ENCODE measurements at places on chromosomes 6 and 20.

DNA sequence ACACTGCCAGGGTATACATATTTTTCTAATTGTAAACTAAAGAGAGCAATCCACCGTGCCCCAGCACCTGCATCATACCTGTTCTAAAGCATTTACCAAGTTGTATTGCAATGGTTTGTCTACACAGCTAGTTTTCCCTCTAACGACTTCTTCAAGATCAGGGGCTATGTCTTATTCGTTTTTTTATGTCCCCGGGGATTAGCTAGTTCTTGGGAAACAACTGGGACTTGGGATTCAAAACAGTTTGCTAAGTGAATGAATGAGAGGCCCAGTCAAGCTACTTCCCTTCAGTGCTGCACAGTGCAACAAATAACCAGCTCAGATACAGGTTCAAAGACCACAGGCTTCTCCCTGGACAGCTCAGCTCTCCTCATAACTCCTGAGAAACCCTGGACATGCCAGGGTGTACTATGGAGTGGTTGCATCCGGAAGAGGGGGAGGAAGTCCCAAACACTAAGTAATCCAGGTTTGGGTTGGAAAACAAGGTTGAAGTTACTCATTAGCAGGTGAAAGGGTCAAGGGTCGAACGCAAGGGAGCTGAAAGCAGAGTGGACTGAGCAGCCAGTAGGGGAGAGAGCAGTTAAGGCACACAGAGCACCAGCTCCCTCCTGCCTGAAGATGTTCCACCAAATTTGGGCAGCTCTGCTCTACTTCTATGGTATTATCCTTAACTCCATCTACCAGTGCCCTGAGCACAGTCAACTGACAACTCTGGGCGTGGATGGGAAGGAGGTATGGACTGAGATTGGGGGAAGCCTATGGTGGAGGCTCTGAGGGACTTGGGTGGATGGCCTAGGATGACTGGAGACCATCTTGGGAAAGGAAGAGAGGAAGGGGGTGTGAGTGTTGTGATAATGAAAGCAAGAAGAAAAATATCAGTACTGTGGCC is at the start of gene APOM:
Gene APOM (plus strand): TSS at position 546 of the 889 bp plus-strand sequence. CDS start 73 bp downstream, at position 619.
- DNase-seq: no peak

- DNase-seq: no peak
These were observed 39.7 kb downstream of the KCNS1 start for GRCh38 chr20:45061244-45061643.

DNA sequence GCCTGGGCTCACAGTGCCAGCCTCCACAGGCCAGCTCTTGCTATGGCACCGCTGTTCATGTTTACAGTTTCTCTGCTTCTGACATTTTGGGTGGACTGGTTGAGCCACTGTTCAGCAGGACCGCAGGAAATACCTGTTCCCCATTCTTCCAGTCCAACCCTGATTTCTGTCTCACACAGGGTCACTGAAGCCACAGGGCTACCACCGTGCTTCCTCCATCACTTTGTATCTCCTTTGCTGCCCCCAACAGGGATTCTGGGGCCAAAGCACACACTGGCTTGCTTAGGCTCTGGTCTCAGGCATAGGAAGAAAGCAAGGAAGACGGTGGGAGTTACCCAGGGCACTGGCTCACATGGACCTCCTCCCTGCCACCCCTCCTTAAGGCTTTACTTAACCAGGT is 164.5 kb downstream of the UNC5CL start:
- DNase-seq: no peak

DNA sequence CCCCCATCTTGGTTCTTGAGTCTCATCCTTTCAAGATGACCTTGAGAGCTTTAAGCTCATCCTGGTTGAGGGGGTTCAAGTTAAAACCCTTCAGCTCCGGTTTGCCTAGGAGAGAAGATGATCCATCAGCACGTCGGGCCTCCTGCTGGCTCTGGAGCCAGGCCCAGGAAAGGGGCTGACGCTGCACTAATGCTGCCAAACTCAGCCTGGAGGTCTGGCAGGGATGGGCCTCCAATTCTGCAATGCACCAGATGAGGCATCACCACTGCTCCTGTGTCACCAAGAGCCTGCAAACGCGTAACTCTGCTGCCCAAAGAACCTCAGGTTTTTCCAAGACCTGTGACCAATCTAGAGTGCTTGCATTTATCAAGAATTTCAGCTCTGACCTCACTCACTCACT is 6.1 kb downstream of the PDRG1 start:
- no peak for DNase-seq

GRCh38 chr6:110933912-110934311 is 24.6 kb upstream of the GTF3C6 start:
- DNase-seq: no peak

GRCh38 chr6:151633526-151634335 is 139.9 kb downstream of the CCDC170 start:
- DNase-seq: no peak

DNA sequence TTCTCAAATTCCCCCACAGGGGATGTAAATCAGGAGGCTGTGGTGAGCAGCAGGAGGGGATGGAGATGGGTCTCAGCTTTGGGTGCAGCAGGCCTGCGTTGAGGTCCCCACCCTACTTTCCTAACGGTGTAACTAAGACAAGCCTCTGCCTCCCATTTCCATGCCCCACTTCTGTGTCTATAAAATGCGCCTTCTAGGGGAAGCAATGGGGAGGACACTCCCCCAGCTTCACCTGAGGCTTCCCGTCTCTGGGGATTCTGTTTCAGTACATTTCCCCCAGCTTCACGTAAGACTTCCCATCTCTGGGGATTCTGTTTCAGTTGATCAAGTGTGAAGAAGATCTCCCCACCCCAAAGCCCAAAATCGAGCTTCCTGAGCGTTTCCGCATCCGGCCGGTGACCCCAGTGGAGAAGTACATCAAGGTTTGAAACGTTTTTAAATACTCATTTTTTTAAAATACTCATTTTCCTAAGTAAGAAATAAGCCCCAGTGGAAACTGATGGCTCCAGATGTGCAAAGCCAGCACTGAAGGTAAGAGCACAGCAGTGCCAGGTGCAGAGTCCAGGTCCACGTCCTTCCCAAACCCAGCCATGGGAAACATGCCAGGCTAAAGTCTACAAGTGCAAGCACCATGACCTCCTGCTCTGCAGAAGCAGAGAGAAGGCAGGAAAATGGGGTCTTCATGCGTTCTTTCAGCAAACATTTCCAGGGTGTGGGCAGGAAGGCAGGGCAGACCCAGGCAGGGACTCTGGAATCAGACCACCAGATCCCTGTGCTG is 73.1 kb downstream of the ANKRD60 start:
- DNase-seq: no peak

DNA sequence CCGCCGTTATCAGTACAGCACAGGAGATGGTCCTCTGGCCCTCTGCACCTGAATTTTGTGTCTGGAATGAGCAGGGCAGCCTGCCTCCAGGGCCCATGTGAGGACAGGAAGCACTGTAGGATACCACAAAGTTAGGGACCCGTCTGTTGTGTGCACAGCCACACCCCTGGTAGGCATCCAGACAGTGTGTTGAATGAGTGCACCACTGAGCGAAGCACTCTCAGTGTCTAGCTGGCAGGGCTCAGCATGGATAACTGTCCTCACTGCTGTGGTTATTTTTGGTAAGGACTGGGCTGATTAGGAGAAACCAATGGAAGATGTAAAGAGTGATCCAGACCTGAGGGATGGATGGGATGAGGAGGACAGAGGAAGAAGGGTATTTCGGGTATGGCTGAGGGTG is 178.7 kb downstream of the CLIC5 start:
- DNase-seq: no peak

GRCh38 chr20:35673884-35674283 is 9.2 kb upstream of the CPNE1 start:
- no peak for DNase-seq

- no peak for DNase-seq
These were observed 3.1 kb upstream of the STX16 start for GRCh38 chr20:58647796-58648501.

DNA sequence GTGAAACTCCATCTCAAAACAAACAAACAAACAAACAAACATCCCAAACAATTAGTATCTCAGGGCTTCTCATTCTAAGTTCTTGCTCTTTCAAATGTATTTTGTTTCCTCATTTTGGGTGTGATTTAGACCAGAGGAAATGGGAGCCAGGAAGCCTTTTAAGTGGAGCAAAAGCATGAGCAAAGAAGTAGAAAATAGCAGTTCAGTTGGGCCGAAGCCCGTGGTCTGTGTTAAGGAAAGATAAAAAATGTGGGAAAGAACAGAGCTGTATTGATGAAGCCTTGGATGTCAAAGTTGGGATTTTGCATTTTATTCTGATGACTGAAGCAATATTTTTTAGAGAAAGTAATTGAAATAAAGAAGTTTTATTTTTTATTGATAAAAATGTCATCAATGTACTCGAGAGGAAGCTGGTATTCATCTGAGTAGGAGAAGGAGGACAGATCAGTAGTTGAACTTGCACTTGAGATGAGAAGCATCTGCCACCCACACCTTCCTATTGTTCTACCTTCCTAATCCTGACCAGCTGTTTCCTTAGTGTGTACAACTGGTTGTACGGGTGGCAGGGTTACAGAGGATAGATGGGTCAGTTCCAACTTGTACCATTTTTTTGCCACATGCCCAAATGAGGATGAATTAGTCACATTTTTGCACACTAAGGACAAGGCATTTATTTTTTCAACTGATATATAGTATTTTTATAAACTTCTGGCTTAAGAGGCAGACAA is 56.1 kb downstream of the KIAA0408 start:
- DNase-seq: no peak

DNA sequence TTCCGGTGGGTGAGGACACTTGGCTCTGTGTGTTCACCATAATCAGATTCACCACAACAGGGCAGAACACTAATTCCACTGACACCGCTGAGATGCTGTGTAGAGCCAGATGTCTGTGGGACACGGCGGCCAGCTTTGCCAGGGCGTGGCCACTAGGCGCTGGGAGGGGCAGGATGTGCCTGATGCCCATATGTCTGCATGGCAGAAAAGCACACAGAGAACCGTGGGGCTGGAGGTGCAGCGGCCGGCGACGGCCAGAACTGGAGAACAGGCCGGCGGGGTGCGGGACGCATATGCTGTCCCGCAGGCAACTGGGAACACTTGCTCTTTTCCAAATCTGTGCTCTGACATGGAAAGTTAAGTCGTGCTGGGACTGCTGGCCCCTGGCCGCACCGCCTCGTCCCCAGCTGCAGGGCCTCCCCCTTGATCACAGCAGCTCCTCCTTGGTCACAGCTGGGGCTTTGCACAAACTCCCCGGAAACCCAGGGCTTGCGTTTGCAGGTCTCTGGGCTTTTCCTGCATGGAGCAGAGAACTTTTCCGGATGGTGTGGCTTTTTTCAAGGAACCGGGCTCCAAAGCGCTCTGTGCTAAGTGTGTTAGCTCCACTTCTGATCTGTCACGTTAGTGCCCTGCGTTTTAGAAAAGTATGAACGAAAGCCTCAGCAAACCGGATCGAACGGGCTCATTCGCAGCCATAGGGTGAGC is 31.1 kb downstream of the NTSR1 start:
- DNase-seq: peak; percentile 65

GRCh38 chr20:31837896-31838397 is 7.5 kb downstream of the FOXS1 start:
- no peak for DNase-seq

DNA sequence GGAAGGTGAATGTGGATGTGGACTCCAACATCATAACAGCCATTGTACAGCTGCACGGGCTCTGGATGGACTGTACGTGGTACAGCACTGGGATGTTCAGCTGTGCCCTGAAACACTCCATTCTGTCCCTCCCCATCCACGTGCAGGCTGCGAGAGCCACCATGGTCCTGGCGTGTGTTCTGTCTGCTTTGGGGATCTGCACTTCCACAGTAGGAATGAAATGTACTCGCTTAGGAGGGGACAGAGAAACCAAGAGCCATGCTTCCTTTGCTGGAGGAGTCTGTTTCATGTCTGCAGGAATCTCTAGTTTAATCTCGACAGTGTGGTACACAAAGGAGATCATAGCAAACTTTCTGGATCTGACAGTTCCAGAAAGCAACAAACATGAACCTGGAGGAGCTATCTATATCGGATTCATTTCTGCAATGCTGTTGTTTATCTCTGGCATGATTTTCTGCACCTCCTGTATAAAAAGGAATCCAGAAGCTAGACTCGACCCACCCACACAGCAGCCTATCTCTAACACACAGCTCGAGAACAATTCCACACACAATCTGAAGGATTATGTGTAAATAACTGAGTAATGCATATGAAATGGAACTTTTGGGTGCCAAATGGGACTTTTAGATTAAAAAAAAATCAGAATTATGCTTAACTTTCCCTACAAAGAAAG is 12.1 kb downstream of the CLDN20 start:
- DNase-seq: no peak

DNA sequence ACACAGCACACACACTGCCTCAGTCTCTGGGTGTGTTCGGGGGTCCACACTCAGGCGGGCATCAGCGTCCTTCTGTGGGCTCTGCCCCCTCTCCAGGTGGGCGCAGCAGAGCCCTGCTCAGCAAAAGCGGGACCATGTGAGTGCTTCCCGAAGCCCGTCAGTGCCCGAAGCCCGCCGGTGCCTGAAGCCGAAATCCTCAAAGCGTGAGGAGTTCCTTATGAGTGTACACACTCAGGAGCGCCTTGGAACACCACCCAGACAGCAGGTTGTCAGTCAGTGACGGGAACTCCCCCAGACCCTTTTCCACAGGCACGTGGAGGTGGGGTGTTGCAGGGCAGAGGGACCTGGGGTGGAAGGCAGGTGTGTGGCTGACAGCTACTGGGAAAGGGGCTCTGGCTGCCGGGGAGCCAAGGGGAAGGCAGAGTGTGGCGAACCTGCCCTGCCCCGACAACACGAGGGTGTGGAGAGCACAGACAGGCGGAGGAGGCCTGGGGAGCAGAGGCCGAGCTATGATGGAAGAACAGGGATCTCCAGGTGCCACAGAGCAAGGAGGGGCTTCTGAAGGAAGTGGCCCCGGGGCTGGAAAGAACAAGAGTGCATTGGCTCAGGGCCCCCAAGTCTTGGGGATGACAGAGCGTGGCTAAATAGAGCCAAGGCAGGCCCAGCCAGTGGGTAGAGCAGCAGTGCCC is 87.7 kb downstream of the RAMACL start:
- no peak for DNase-seq

DNA sequence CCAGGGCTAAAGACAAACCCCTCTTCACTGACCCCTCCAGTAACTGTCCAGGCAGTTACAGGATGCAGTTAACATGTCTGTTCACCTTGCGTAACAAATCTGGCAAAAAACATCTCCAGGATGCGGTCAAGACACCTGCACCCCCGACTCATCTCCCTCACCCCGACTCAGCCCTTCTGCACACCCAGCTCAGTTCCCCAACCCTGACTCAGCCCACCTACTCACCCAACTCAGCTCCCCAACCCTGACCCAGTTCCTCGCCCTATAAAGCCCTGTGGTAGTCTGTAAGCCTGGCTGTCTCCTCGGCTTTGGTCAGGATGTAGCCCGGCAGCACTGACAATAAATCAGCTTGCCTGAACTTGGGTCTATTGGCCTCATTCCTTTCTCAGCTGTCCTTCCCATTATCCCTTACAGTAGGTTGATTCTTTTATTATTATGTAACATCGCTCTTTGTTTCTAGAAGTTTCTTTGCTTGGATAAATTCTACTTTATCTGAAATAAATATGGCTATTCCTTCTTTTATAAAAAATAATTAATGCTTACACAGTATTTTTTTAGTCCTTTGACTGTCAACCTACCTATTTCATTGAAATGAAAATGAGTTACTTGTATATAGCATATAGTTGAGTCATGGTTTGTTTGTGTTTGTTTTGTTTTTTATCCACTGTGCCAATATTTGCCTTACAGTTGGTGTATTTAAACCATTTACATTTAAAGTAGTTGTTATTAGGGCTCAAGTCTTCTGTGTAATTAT is 12.9 kb upstream of the ADTRP start:
- no peak for DNase-seq

GRCh38 chr6:22476811-22477390 is 92.5 kb upstream of the HDGFL1 start:
- no peak for DNase-seq

- peak; percentile 50 for DNase-seq
These were observed 39.7 kb upstream of the PRND start for GRCh38 chr20:4681991-4682401.

GRCh38 chr20:24607402-24607801 is 138.0 kb downstream of the SYNDIG1 start:
- DNase-seq: no peak

Measured in HFF-Myc (cell line).